LoVo (cell line): ENCODE measurements at places on chromosomes 11 and 22.

DNA sequence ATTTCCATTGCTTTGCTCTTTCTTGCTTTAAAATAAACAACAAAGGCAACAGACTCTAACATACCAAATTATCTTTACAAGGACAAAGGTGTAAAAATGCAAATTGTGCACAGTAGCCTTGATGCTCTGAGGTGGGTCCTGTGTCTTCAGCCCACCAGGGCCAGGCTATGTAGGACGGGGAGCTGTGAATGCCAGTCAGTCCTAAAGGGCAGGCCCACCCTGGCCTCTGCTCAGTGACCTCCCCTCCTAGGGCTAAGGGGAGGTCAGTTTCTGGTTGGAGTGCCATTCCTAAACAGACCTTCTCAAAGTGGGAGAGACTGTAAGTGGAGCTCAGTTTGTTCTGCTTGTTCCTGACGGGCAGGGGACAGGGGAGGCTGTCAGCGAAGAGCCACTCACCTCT lies 78.0 kb upstream of the SUSD2 start:
- no peak for DNase-seq

- no peak for DNase-seq
Observed at GRCh38 chr22:23677701-23677995, 13.2 kb upstream of the RGL4 start.

DNA sequence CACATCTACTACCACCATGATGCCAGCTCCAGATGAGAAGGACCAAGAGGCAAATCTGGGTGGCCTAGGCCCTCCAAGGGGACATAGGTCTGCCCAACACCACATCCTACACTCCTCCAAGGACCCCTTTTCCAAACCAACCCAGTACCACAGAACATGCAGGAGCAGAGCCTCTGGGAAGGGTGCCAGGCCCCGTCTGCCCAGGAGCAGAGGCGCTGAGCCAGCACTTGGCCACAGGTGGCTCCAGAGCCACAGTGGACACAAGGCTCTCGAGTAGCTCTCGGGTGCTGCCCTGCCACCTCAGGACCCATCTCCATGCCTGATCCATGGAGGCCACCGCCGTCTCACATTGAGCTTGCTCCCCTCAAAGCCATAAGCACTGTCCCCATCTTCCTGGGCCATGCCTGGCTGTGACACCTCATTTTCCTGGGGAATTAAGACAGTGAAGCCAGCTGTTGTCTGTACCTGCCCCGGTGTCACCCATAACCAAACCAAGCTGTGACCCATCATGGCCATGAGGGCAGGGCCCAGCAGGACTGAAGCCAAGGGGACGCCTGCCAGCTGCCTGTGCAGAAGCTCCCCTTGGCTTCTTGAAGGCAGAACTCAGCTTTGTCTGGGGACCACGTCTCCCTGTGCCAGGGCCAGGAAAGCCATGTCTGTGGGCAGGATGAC lies 7.4 kb downstream of the MOB2 start:
- no peak for DNase-seq

DNA sequence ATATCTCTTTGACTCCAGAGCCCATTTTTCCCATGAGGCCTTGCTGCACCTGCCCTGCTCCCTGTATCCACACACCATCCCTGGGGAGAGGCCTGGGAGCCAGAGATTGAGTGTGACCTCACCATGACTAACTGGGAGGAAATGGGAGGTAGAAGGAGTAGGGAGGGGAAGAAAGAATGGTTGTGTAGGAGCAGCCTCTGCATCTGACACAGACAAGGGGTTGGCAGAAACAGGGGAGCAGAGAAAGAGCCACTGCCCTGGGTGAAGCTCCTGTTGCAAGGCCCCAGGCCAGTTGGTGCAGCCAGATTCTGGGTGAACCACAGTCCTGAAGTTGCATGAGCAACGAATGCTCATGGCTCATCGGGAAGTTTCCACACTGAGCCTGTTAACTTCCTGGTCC lies 32.4 kb downstream of the POU2F3 start:
- DNase-seq: peak; percentile 20

- DNase-seq: no peak
Observed at GRCh38 chr11:108035690-108036089, 27.0 kb downstream of the CUL5 start.

DNA sequence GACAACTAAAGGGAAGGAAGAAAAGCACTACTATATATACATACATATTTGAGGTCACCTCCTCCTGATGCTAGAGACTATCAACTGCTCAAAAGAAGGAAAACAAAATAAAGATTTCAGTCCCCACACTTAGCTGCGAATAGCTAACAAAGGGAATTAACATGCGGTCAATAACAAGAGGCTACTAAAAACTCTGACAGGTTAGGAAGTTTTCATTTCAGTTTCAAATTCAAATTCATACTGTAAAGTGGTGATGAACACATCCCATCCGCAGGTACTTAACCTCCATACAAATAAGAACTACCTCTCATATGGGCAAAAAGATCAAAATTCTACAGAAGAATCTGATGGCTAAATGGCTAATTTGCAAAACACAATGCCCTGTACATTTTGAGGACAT lies 2.6 kb downstream of the NAP1L4 start:
- no peak for DNase-seq

DNA sequence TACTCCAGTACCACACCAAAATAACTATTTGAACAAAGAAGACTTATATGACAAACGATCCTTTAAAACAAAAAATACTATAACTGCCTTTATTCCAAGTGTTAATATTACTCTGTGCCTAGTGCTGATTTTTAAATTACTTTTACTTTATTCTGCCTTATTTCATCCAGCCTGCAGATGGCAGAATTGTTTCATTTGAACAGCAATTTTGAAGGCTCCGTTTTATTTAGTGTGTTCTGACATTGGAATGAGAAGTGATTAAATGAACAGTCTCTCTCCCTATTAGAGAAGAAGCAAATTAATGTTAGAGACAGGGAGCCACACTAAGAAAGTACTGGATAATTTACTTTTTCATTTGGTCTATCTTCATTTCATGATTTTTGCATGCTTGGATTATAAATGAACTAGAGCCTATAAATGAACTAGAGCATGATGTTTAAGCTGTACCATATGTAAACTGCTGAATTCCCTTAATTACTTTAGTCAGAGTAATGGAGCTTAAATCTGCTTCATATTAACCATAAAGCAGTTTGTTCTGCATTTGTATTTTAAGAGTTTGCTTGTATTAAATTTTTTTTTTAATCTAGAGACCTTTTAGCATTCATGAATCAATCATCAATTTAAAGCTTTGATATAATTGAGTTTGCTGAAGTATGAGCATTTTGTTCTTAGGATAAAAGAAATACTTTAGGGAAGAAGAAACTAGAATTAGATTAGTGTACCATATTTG lies 9.8 kb downstream of the PDHX start:
- peak; percentile 51 for DNase-seq

- no peak for DNase-seq
Observed at GRCh38 chr11:116061322-116061721, 557.1 kb upstream of the CADM1 start.

DNA sequence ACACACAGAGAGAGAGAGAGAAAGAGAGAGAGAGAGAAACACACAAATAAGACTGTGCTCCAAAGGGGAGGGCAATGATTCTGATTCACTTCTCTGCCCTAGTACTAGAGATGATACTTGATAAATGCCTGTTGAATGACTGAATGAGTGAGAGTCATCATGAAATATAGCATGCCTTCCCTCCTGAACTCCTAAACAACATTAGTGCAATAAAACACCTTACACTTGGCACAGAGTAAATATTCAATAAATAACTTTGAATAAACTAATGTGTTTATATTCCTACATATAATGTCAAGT lies 511.2 kb upstream of the RAG2 start:
- DNase-seq: no peak

DNA sequence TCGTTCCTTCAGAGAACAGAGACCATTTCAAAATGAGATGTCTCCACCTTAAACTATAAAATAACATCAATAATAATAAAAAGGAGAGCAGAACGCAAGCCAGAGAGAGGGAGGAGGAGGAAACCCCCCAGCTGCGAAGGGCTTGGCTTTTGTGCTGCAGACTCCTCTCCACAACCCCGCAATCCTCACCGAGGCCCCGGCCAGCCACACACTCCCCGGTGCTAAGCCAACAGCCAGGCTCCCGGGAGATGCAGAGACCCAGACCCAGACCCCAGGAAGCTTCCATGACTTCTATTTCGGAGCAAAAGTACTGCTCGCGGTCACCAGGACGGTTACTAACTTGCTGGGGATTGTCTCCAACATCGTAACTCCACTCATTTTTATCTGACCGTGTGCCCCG lies 10.6 kb downstream of the PHF21B start:
- DNase-seq: no peak

DNA sequence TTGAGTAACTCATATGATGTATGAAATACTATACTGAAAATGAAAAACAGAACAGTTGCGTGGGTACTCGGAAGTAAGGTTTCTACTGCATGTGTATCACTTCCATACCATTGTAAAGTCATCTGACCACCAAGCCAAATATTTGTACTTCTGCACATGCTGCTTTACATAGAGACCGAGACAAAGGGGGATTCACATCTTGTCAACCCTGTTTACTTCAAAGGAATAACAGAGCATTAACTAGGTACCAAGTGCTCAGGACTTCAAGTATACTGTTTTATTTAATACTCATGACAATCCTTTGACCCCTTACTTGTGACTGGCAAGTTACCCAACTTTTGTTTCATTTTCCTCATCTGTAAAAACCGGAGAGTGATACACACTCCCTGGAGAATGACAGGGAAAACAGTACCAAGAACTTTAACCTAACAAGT lies 9.9 kb downstream of the MAPK1 start:
- no peak for DNase-seq
